Erythroblast (primary cell): ENCODE measurements at places on chromosomes 11 and 22.

GRCh38 chr11:117626576-117626975 lies 170.4 kb downstream of the DSCAML1 start:
- no peak for DNase-seq

DNA sequence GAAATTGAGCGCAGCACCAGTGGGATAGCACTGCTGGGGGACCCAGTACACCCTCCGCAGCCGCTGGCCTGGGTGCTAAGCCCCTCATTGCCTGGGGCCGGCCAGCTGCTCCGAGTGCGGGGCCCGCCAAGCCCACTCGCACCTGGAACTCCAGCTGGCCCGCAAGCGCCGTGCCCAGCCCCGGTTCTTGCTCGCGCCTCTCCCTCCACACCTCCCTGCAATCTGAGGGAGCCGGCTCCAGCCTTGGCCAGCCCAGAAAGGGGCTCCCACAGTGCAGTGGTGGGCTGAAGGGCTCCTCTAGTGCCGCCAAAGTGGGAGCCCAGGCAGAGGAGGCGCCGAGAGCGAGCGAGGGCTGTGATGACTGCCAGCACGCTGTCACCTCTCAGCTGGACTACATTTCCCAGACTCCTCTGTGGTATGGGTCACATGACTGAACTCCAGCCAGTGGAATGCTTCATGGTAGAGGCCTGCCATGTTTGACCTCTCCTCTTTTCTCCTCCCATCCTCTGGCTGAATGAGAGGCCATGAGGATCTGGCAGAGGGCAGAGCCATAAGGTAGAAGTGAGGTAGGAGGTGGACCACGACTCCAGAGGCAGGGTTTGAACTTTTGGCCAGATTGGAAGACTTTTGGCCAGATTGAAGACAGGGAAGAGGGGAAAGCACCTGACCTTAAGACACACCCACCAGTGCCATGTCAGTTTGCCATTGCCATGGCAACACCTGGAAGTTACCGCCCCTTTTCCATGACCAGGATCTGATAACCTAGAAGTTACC lies 6.2 kb downstream of the MRGPRD start:
- peak; percentile 32 for DNase-seq

GRCh38 chr22:46263216-46263590 lies at the start of gene PKDREJ:
TSS of gene PKDREJ (minus strand) at chr22:46263343. CDS start at chr22:46263322, 21 bp downstream.
- DNase-seq = no peak

- no peak for DNase-seq
Observed at GRCh38 chr11:79371152-79371551, 69.7 kb downstream of the TENM4 start.

DNA sequence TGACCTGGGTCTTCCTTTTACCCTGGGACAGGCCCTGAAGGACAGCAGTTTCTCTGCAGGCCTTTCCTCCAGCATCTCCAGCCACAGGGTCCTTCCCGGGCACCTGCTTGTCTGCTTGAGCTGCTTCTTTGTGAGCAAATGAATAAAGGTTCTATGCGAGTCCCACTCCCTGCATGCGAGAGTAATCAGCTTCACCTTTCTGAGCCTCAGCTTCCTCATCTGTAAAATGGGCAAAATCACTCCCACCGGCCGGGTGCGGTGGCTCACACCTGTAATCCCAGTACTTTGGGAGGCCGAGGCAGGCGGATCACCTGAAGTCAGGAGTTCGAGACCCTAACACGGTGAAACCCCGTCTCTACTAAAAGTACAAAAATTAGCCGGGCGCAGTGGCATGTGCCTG lies 31.1 kb downstream of the IFT27 start:
- DNase-seq = no peak

GRCh38 chr22:42856179-42856864 lies 751 bp downstream of the ARFGAP3 start:
- DNase-seq = peak; percentile 75

DNA sequence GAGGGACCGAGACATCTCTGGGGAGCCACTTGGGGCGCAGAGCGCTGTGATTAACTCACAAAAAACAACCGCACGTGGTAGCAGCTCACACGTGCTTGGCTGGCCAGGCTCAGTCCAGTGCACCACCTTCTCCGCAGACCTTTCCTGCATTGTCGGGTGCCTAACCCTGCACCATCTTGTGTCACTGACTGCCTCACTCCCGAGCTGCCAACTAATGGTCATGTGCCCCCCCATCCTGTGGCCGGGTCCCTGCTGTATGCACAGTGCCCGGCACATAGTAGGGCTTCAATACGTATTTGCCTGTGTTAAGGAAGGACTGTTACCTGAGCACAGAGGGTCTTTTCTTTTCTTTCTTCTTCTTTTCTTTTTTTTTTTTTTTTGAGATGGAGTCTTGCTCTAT lies 71.9 kb downstream of the ARHGAP8 start:
- no peak for DNase-seq

GRCh38 chr11:117011541-117011898 lies 86.7 kb downstream of the SIK3 start:
- no peak for DNase-seq

GRCh38 chr11:87298155-87298554 lies 260.4 kb downstream of the TMEM135 start:
- DNase-seq = no peak

GRCh38 chr22:43171607-43172006 lies 15.3 kb downstream of the TTLL12 start:
- no peak for DNase-seq

DNA sequence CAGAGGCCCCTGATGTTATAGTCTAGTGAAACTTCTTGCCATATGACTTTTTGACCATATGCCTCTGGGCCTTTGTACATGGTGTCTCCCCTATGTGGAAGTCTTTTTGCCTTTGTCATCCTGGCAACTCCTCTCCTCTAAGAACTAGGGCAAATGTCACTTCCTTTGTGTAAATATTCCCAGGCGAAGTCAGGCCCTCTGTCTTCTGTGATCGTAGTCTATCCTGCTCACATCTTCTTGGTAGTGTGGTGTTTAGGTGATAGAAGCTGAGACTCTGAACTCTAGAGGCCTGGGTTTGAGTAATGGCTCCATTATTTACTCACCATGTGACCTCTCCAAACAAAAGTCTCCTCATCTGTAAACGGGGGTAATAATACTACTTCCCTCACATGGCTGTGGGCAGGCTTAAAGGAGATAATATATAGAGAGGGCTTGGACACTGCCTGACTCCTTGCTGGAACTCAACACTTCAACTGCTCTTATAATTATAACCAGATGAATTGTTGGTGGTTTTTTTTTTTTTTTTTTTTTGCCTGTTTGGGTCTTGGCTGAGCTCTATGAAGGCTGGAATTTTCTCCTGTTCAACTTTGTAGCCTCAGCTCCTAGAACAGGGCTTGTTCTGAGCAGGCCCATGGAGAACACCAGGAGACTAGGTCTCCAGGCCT lies 43.8 kb downstream of the INSC start:
- no peak for DNase-seq

GRCh38 chr22:30325724-30326254 lies 952 bp downstream of the TBC1D10A start:
- DNase-seq = no peak

DNA sequence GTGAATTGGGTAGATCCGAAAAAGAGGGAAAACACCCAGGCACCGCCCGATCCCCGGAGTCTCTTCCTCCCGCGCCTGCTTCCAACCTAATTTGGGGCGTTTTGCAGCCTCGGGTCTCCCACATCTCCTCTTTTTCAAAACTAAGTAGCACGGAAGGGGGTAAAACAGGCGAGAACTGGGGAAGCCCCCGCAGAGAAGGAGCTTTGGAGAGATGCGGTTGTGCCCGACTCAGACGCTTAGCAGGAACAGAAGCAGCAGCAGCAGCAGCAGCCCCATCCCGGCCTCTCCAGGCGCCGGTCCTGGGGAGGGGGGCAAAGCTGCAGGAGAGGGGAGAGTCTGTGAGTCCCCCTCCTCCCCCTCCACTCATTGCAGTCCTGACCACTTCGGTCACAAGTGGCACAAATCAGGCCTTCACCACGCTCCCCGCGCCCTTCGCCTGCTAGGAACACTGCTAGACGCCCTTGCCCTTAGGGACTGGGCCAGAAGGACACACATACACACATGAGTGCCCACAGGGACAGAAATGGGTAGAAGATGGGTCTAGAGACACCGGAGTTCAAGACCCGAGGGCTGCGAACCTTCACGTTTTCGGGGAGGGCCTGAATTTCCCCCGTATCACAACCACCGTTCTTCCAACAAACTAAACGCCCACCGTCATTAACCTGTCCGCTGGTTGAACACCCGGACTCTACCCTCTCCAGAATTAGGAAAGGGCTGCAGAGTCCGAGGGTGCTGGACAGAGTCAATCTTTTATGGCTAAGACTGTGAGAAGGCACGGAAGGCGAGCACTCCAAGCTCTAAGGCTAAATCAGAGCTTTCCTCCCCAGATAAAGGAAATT lies 98.3 kb upstream of the HSD17B12 start:
- no peak for DNase-seq

GRCh38 chr22:27483095-27483785 lies 318.3 kb downstream of the MN1 start:
- DNase-seq = no peak

- DNase-seq = no peak
Observed at GRCh38 chr11:15657264-15657663, 542.5 kb downstream of the INSC start.

DNA sequence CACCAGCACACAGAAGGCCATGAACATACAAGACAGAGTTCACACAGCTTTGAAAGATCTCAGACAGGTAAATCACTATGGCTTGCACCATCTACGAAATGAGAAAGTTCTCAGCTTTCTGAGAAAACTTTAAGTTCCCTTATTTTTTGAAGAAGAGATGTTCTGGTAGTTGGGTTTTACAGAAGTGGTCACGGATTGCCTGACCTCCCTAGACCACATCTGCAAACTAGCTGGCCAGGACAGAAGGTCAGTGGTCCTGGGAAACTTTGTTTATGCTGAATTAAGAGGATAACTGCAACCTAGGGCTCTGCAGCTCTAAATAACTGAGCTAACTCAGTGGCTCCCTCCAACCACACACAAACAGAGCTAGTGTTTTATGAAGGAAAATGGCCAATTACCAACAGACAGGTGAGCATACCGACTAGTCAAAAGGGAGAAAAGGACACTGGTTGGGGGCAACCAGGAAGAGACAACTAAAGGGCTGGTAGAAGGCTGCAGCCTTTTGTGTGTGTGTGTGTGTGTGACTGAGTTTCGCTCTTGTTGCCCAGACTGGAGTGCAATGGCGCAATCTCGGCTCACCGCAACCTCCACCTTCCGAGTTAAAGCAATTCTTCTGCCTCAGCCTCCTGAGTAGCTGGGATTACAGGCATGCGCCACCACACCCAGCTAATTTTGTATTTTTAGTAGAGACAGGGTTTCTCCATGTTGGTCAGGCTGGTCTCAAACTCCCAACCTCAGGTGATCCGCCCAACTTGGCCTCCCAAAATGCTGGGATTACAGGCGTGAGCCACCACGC lies 8.5 kb upstream of the SCN2B start:
- DNase-seq = no peak

DNA sequence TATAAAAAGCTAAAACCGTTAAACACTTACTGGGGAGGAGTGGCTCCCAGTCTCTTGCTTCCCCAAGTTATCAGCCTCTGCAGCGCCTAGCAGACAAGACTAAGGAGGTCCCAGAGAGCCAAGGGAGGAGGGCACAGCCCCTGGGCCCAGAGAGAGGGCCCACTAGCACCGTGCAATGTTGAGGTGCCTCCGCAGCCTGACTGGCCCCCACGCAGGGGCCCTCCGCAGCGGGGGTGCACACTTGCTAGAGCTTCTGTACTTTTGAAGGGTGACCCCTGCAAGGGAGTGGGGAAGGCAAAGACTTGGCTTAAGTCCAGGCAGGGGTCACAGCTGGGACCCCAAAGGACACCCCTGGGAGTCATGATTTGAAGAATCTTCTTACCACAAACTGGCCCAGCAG lies 98.0 kb downstream of the ADAMTS15 start:
- DNase-seq = no peak

- DNase-seq = no peak
Observed at GRCh38 chr11:95371153-95371552, 140.2 kb upstream of the SESN3 start.

DNA sequence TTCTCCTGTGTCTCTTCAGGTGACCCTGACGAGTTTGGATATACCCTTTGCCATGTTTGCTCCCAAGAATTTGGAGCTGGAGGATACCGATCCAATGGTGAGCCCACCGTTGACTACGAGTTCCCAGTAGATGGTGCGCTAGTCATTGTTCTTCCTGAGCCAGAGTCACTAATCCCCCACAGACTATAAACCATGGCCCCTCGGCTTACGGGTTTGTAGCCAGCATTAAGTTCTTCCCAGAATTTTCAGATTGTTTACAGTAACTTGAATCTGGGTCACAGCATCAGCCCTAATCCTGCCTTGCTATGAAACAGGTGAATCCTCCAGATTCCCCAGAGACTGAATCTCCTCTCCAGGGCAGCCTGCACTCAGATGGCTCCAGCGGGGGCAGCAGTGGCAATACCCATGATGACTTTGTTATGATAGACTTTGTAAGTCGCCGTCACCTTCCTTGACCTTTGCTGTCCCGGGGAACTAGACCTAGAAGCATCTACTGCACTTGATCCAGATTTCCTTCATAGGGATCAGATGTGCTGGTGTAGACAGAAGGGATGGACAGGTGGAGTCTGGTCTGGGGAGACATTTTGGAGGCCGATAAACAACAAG lies 31.8 kb downstream of the ARHGAP1 start:
- DNase-seq = no peak

DNA sequence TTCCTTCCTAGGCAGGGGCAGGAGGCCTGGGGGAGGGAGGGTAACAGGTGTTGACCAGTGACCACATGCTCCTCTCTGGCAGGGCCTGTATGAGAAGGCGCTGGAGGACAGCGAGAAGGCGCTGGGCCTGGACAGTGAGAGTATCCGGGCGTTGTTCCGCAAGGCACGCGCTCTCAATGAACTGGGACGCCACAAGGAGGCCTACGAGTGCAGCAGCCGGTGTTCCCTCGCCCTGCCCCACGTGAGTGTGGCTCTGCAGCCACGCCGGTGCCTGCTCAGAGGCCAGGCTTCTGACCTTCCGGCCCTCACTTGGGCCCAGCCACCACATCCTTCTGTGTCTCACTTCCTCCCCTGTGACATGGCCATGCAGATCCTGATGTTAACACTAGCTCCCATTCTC lies 25.8 kb downstream of the ZC3H7B start:
- DNase-seq = no peak

- no peak for DNase-seq
Observed at GRCh38 chr11:47332791-47333525, 19.5 kb downstream of the MYBPC3 start.

- no peak for DNase-seq
Observed at GRCh38 chr22:30874431-30875370, 93.9 kb downstream of the MORC2 start.

GRCh38 chr11:130514851-130515250 lies 66.4 kb downstream of the ADAMTS15 start:
- DNase-seq = no peak
